GM12865 (cell line): ENCODE measurements at places on chromosomes 12 and 14.

DNA sequence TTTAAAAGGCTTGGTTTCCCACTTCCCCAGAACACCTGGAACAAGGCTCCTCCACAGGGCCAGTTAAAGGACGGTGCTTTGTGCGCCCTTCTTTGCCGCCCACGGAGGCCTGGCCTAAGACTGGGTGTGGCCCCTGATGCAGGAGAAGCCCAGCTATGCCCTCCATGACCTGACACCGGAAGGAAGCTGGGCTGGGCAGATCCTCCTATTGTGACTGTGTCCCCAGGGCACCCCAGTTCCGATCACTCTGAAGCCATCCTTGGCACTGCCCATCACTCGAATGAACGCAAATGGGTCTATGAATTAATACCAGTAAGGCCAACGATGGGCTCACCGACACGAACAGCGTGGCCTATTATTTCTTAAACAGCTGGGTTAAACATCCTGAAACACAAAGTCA is 42.6 kb downstream of the FBXO21 start:
- DNase-seq, result no peak

GRCh38 chr12:25840678-25841465 is 117.6 kb upstream of the RASSF8 start:
- DNase-seq, result no peak

DNA sequence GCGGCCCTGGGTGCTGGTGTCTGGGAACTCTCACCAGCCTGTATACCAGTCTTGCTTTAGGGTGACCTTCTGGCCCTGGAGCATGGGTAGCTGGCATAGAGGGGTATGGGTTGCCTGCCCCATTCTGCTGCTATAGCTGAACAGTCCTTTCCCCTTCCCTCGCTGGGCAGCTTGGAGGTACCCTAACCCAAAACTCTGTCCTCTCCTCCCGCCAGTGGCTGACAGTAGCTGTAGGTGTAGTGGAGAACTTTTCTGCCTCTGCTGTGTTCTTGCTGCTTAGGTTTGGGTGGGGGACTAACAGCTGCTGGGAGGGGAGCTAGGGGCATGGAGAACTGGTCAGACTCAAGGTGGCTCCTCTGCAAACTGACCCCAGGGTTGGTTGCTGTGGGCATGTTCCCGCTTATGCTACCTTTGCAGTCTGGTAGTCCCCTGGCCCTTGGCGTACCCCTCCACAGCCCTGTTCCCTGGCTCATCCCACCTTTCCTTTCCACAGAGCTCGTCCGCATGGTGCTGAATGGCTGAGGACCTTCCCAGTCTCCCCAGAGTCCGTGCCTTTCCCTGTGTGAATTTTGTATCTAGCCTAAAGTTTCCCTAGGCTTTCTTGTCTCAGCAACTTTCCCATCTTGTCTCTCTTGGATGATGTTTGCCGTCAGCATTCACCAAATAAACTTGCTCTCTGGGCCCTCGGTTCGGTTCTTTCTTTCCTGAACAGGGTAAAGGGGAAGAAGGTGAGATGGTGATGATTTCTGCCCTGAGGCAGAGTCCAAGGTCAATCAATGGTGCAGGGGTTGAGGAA is 2.9 kb downstream of the MYL6 start:
- no peak for DNase-seq

DNA sequence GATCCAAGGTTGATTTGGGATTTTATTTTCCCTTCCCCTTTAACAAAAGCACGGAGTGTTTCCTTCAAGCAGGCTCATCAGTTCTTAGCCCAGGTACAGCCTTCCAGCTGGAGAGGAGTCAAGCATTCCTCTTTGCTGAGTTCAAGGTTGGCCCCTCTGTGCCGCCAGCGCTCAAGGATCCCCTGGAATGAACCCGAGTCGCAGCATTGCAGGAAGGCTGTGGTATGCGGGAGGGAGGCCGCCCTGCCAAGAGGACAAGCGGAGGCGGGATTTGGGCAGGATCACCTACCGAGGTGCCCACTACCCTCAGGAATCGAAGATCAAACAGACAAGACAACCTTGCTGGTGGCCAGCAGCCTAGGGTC is 53.9 kb upstream of the NCOR2 start:
- no peak for DNase-seq

GRCh38 chr14:31122921-31123320 is 84.7 kb downstream of the HECTD1 start:
- no peak for DNase-seq

DNA sequence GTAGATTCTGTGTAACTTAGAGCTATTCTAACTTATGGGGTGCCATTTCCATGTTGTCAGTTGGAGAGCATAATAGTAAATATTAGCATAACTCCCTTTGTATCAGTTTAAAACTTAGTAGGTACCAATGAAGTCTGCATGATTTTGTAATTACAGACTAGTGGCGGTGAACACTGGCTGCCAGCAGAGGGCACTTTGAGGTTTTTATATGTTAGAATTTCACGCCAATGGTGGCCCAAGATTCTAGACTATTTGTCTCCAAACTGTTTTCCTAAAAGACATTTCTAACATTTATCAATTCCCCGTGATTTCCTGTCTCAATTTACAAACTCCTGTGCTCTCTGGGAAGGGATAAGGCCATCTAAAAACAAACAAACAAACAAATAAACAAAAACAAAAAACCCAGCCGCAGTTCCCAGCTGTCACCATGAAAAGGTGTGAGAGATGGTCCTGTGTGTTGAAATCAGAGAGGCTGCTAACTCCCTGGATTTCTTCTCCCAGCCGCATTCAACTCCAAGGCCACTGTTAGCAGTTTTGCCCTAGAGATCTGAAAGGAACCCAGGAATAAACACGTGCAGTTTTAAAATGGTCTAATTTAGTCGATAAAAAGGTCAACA is 57.6 kb downstream of the BRMS1L start:
- DNase-seq, result peak; percentile 56

DNA sequence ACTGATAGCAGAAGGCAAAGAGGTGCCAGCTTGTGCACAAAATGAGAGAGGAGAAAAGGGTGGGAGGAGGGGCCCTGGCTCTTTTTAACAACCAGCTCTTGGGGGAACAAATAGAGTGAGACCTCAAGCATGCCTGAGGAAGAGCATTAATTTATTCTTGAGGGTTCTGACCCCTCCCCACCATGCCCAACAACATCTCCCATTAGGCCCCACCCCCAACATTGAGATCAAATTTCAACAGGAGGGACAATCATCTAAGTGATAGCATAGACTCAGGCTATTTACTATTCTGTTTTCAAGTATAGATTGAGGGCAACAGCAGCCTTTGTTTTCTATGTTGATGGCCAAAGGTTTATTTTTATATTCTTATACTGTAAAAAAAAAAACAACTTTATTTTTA is 59.7 kb downstream of the FUT8 start:
- DNase-seq, result no peak

DNA sequence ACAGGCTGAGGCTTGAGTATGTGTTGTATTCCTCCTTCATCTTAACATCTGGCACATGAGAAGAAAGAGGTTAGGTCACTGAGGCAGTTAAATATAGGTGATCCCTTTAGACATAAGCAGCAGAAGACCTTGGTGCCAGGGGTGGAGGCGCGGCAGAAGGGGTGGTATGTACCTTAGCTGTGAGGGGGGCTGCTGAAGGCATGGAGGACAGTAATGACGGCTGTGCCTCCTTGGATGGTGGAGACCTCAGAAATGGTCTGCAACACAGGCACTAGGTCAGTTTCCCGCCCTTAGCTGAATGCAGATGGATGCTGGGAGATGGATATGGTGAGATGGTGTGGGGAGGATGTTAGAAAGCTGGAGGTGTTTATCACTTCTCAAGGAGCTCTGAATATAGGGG is 1.5 kb upstream of the PNMA1 start:
- no peak for DNase-seq

DNA sequence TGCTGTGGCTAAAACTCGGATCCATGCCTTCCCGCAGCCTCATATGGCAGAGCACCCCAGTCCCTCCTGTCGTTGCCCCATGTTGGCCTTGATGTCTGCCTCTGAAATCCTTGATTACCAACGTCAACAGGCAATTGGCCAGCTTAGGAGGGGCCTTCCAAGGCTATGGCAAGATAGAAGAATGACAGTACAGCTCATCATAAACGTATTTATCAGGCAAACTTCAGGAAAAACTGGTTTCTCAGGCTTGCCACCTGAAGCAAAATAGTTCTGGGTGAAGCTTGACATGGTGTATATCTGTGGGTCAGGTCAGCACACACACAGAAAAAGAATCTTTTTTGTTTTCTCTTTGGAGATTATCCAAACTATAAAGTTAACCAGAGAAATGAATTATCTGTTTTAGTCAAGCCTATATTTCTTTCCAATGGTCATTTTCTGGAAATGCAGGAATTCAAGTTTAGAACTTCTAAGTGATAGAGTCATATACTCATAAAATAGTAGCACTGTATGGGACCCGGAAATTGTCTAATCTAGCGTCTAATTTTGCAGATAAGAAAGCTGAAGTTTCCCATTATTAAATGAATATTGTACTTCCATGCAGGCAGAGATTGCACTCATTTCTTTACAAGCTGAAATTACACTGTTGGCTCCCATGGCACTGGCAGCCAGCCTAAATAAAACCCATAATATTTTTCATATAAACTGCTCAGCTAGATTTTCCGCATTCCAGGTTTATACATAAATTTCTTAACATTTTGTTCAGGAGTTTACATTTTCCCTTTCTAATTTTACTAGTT is 24.4 kb upstream of the DUSP16 start:
- DNase-seq, result no peak

DNA sequence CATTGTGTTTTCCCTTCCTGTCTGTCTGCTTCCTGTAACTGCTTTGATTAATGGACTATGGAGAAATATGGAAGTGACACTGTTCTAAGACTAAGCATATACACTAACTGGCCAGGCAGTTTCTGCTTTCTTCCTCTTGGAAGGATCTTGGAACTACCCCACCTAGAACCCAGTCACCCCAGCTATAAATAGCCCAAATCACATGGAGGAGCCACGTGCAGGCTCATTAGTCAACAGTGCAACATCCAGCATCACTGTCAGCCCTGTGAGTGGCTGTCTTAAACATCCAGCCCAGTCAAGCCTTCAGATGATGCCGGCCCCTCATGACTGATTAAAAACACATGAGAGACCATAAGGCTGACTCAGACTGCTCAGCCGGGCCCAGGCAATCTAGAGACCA is 39.2 kb downstream of the BCAT1 start:
- DNase-seq, result no peak

GRCh38 chr12:116282371-116283286 is 5.1 kb upstream of the MED13L start:
- DNase-seq, result no peak

- DNase-seq, result no peak
These were observed 1.9 kb downstream of the ARHGEF40 start for GRCh38 chr14:21072031-21072473.

GRCh38 chr12:1907652-1908611 is 10.5 kb downstream of the CACNA2D4 start:
- DNase-seq, result no peak

DNA sequence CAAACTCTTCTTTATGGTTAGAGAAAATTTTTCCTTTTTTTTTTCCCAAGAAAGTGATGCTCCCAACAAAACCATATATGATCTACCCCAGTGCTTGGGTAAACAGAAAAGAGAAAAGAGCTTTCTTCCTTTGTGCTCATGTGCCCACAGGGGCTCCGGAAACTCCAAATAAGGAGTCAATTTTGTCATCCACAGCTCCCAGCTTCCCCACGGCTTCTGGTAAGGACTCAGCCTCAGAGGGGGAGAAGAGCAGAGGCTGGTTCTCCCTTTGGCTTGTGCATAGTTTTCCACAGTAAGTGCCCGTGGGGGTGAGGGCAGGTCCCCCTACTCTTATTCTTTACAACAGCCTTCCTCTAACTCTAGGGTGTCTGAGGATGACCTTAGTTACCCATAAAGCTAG is 13.3 kb upstream of the RGS6 start:
- DNase-seq, result peak; percentile 13

- peak; percentile 81 for DNase-seq
These were observed 64.7 kb downstream of the PPP2R5E start for GRCh38 chr14:63478437-63478852.

DNA sequence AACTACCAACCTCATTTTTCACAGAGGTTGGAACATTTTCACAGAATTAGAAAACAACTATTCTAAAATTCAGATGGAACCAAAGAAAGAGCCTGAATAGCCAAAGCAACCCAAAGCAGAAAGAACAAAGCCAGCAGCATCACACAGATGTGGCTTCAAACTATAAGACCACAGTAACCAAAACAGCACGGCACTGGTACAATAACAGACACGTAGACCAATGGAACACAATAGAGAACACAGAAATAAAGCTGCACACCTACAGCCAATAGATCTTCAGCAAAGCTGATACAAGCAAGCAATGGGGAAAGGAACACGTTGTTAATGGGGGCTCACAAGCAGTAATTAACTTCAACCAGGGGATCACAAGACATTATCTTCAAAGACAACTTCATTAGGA is 87.8 kb upstream of the FERMT2 start:
- DNase-seq, result no peak

- no peak for DNase-seq
These were observed 11.5 kb upstream of the PLEK2 start for GRCh38 chr14:67423424-67423823.

- no peak for DNase-seq
These were observed 77.0 kb downstream of the TMEM117 start for GRCh38 chr12:43912859-43913258.

DNA sequence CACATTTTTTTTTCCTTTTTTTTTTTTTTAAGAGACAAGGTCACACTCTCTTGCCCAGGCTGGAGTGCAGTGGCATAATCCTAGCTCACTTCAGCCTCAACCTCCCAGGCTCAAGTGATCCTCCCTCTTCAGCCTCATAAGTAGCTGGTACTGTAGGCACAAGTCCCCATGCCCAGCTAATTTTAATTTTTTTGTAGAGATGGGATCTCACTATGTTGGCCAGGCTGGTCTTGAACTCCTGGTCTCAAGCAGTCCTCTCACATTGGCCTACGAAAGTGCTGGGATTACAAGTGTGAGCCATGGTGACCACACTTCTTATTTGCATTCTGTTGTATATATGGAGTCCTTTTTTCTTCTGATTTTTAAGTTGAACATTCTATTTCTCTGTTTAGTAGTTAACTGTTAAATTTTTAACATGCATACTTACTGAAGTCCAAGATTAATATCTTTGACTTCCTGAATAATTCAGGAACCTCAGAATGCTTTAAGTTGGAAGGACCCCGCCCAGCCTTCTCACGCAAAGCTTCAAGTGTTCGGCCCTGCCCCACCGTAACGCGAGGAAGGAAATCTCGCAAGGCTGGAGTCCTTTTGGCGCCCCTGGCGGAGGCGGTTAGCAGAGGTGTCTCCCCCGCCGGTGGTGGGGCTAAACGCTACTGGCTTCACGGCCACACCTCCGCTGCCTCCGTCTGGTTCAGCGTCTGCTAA is 21.6 kb downstream of the SPATS2 start:
- no peak for DNase-seq

GRCh38 chr14:52354242-52354641 is 40.1 kb downstream of the PTGER2 start:
- no peak for DNase-seq
